ENCODE measurements at places on chromosomes 6 and 20.

- DNase-seq: no peak
These were observed 8.7 kb downstream of the GPLD1 start for GRCh38 chr6:24480705-24481104.

DNA sequence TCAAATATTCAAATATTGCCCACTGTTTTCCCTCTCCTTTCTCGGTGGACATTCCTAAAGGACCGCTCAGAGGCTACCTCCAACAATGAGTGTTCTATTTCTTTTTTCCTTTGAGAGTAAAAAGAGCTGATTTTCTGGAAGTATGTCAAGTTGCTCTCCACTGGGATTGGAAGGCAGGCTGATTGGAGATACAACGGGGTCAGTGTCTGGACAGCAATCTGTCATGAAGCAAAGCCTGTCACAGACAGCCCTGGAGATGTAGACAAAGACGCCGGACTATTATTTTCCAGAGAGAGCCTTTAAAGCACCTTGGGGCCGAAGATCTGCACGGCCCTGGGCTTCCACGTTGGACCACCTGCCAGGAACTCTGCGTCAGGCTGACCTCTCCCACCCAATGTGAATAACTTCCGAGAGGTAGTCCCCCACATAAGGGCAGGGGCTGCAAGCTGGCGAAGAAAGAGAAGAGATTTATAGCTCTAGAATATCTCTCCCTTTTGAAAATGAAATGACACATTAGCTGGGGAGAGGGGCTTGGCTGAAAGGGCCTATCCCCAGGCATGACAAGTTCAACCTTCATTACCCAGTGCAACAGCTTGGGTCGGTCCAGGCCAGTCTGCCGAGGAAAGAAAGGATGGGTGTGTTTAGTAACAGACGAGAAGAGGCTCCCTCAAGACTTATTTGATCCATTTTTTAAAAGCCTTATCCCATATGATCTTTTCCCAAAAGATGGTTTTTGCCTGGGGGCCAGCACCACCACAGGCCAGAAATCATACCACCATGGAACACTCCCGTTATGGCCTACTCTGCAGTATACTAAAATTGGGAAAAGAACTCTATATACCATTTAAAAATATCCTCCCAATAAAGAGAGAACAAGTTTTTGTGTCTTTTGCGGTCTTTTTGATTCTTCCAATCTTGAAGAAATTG is 131.1 kb downstream of the OLIG3 start:
- peak; percentile 58 for DNase-seq

DNA sequence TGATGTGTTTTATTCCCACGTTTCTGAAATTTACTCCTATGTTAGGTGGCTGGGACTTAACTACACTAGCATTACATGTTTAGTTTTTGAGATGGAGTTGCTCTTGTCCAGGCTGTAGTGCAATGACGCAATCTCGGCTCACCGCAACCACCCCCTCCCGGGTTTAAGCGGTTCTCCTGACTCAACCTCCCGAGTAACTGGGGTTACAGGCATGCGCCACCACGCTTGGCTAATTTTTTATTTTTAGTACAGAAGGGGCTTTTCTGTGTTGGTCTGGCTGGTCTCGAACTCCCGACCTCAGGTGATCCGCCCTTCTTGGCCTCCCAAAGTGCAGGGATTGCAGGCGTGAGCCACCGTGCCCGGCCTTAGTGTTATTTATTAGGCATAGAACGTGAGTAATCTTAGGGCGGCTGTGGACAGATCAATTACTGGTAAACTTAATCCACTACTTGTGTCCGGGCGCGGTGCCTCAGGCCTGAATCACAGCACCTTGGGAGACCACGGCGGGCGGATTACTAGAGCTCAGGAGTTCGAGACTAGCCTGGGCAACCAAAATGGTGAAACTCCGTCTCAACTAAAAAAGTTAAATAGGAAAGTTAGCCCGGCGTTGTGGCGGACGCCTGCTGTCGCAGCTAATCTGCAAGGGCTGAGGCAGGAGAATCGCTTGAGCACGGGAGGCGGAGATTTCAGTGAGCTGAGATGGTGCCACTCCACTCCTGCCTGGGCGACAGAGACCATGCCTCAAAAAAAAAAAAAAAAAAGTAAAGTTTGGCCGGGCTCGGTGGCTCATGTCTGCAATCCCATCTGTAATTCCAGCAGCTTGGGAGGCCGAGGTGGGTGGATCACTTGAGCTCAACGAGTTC is 123.7 kb upstream of the BTN3A2 start:
- no peak for DNase-seq

DNA sequence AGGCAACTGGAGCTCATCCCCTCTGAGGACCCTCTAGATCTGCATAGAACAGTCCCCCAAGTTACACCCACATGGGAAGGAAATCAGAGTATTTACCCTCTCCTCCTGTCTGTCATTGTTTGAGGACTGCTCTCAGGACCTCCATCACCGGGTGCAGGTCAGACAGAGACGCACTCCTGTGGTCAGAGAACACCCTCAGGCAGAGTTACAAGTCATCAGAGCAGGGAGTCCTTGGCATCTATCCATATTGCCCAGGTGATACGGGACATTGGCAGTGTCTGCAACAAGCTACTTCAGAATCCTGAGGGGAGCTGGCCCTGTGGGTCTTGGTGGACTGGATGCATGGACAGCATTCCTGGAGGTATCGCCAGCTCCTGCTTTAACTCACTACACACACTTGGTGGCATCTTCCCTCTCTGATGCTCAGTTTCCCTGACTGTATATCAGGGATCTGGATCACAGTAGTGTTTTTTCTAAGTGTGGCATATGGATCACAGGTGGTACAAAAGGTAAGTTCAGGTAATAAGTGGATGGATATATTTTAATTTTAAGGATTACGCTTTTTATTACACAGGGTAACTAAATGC is 15.1 kb upstream of the ISM1 start:
- DNase-seq: no peak

DNA sequence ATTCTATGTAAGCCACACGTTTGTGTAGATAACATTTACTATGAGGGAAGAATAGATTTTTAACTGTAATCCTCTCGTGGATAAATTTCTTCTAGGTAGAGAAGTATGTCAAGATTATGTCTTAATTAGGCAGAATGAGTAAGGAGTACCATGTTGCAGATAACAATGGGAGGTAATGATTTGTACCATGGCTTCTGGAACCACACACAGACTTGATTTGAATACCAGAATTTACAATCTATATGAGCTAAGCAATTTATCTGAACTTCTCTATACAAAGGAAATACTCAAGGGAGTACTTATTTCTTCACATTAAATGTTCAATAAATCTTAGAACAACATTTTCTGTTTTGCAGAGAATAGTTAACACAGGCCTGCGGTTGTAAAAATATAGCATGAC is 51.5 kb downstream of the RPS12 start:
- no peak for DNase-seq

DNA sequence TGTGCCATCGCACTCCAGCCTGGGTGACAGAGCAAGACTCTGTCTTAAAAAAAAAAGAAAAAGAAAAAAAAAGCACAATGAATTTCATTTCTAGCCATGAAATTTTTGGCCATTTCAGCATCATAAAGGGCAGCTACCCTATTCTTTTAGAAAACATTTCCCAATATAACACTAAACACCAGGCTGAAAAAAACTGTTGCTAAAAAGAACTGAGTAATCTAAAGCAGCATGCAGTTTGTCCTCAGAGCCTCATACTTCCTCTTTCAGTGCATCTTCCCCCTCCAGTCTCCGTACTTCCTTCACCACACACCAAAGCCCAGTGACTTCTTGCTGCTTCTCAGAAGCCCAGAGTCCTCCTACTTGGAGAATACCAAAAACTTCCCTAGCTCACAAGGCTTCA is 5.6 kb upstream of the IFNGR1 start:
- no peak for DNase-seq

DNA sequence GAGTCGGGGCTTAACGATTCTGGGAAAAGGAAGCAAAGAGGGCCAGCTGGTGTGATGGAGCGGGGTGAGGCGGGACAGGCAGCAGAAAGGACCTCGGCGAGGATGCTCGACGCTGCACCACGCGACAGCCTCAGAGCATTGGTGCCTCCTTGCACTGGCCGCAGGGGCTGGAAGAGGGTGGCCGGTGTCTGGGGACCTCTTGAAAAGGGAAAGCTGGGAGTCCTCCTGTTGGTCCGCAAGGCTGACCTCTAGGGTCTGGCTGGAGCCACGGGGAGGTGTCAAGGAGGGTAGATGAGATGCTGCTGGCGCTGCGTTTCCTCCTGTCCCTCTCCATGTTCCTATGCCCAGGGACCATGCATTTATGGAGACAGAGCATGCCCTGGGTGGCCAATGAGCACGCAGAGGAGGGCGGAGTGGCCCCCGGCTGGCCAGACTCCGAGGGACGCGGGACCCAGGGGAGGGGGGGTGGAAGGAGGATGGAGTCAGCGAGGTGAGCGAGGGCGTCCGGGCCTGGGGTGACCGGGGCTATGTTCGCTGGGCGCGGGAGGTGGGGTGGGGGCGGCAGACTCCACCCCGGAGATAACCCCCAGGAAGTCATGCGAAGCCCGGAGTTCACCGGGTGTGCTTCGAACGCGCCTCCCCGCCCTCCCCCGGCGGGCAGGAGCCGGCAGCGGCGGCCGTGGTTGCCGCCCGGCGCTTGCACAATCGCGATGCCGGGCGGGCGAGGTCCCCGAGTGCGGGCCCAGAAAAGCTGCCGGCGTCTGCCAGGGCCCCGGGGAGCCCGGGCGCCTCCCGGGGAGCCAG is at the start of gene CYP24A1:
Gene CYP24A1, minus strand, starts transcription at position 334 of the 804 bp plus-strand sequence. CDS start 407 bp downstream, outside the sequence.
- DNase-seq: no peak

Measured in hypothalamus (tissue), 51 donors.